ENCODE measurements at places on chromosomes 5 and 9. TPM values are rescaled to one million over a fixed set of nuclear protein-coding genes. Genes with fewer than 3 reads are reported as not detected.

The GARIN3 gene
- total RNA-seq, result not detected

The MPDZ gene
- total RNA-seq, result 32.8 TPM

The TAF11L4 gene
- not detected for total RNA-seq

The SPINK7 gene
- total RNA-seq, result not detected

The PHYHD1 gene
- total RNA-seq, result 0.15 TPM

Measured in mammary microvascular endothelial cell (primary cell).